ENCODE measurements at places on chromosomes 6 and 20. TPM values are rescaled to one million over a fixed set of nuclear protein-coding genes. Genes with fewer than 3 reads are reported as not detected.

DNA sequence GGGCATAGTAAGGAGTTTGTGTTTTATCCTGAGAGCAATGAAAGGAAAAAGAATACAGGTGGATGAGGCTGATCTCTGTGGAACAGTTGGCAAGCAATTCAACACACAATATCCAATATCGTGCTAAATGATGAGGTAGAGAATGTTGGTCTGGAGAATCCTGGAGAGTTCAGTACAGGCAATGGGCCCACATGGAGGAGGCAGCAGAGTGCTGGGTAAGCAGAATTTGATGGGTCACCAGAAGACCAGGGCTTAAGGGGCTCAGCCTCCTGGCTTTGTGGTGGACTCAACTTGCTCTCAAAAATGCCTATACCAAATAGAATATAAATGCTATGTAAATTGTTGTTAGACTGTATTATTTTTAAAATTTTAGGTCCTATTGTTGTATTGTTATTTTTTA lies 271.5 kb upstream of the JARID2 start:
- no peak overlapping the region for H3K4me3 ChIP-seq
- H3K27me3 ChIP-seq, result no peaks in the 10 kb centered on the region
- no peaks in the 10 kb centered on the region for H3K36me3 ChIP-seq
- H3K27ac ChIP-seq, result no peak overlapping the region
- no peak for DNase-seq
- no peaks in the 10 kb centered on the region for H3K4me1 ChIP-seq

DNA sequence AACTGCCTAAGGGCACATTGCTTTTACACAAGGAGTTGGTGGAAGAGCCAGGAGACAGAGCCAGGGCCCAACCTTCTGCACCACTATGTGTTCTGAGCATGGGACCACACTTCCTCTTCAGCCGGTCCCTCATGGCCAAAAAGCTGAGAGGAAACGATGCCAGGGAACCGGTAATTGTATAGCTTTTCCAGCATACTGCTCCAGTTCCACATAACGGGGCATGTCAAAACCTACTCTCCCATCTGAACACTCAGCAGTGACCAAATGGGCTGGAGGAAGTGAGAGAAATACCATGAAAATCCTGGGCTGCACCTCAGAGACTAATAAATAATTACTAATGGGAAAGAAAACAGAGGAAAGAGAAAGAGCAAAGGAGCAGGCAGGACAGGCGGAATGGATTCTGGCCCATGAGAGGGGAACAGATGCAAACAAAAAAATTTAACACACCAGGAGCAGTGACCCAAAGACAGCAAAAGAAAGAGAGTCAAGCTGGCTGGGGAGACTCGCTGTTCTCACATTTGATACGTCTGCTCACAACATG lies 52.0 kb upstream of the BMP2 start:
- no peak for DNase-seq
- no peak overlapping the region for H3K27ac ChIP-seq
- H3K4me1 ChIP-seq, result peaks cover 5% of the 10 kb centered on the region
- no peaks in the 10 kb centered on the region for H3K27me3 ChIP-seq

- no peak overlapping the region for H3K27ac ChIP-seq
- no peak for DNase-seq
- no peaks in the 10 kb centered on the region for H3K36me3 ChIP-seq
- peaks cover 24% of the 10 kb centered on the region for H3K4me1 ChIP-seq
- H3K4me3 ChIP-seq, result no peak overlapping the region
Measured at GRCh38 chr6:56311061-56311460, 63.7 kb upstream of the COL21A1 start.

Gene BACH2
- 6.3 TPM for total RNA-seq

Gene CARMIL1
- total RNA-seq, result 30.4 TPM

- H3K27ac ChIP-seq, result no peak overlapping the region
- H3K4me1 ChIP-seq, result no peaks in the 10 kb centered on the region
- no peak overlapping the region for H3K4me3 ChIP-seq
- DNase-seq, result no peak
- H3K27me3 ChIP-seq, result no peaks in the 10 kb centered on the region
Measured at GRCh38 chr6:156729248-156729647, 47.9 kb upstream of the ARID1B start.

GRCh38 chr6:5996714-5997419 lies 9.9 kb downstream of the NRN1 start:
- peak overlapping the region; percentile 59 for H3K4me3 ChIP-seq
- H3K36me3 ChIP-seq, result no peaks in the 10 kb centered on the region
- peaks cover 96% of the 10 kb centered on the region for H3K27me3 ChIP-seq
- peaks cover 34% of the 10 kb centered on the region for H3K4me1 ChIP-seq

DNA sequence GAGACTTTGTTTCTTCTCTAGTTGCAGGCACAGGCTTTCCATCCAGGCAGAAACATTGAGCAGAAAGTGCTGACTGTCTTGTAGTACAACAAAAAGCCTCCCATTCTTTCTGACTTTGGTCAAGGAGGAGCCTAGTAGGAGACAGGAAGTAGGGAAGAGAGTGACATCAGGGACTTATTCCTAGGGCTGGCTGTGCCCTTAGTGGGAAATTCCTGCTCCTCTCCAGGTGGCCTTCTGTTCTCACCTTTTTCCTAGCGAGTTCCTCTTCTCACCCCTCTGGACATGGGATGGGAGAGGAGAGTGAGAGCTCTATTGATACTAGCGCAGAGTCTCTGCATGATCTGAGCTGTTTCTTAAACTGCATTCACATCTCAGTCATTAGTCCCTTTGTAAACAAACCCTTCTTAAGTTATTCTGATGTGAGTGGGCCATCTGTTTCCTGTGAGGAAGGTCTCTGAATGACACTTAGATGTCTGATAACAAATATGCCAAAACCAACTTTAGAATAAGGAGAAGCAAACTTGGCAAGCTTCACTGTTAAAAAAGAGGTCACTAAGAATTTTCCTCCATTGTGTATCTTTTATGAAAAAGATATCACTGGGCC lies 455.0 kb downstream of the GJA1 start:
- H3K27ac ChIP-seq, result no peak overlapping the region
- no peak for DNase-seq
- H3K4me3 ChIP-seq, result no peak overlapping the region

Gene NRSN1
- not detected for total RNA-seq

Gene ZKSCAN4
- total RNA-seq, result 6.2 TPM

Gene CPXM1
- 10.2 TPM for total RNA-seq

DNA sequence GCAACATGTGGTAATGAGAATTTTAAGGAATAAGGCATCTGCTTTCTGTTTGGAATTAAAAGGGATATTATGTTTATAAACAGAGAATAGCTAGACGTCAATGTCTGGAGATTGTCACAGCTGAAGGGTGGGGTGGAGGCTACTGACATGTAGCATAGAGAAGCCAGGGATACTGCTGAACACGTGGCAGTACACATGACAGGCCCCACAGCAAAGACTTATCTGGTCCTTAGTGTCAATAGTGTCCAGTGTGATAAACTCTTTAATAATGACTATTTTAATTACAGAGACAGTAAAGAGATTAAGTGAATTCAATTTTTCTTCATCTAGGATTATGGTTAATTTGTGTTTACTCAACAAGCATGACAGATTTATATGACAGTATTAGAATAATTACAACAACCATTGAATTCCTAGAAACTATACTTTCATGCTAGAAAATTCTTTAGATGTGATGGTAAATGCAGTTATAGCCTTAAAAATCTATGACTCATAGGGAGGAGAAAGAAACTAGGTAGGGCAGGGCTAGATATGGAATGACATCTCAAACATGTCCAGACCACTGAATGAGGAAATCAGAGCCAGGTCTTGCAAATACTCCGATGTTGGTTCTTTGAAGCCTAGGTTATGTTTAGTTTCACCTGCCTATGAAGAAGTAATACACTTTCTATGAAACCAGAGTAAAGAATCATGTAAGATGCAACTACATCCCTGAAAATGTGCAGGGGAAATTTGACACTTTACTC lies 399.5 kb downstream of the PHF3 start:
- no peak overlapping the region for H3K27ac ChIP-seq
- DNase-seq, result no peak
- H3K27me3 ChIP-seq, result no peaks in the 10 kb centered on the region
- no peaks in the 10 kb centered on the region for H3K36me3 ChIP-seq

Gene ALDH8A1
- total RNA-seq, result 0.86 TPM

Gene EYA2
- 3.5 TPM for total RNA-seq

- H3K27me3 ChIP-seq, result no peaks in the 10 kb centered on the region
- H3K4me1 ChIP-seq, result no peaks in the 10 kb centered on the region
- H3K27ac ChIP-seq, result no peak overlapping the region
- no peak for DNase-seq
- no peaks in the 10 kb centered on the region for H3K36me3 ChIP-seq
Measured at GRCh38 chr6:24273096-24273870, 84.6 kb downstream of the DCDC2 start.

Gene KHDC1
- total RNA-seq, result 1.7 TPM

DNA sequence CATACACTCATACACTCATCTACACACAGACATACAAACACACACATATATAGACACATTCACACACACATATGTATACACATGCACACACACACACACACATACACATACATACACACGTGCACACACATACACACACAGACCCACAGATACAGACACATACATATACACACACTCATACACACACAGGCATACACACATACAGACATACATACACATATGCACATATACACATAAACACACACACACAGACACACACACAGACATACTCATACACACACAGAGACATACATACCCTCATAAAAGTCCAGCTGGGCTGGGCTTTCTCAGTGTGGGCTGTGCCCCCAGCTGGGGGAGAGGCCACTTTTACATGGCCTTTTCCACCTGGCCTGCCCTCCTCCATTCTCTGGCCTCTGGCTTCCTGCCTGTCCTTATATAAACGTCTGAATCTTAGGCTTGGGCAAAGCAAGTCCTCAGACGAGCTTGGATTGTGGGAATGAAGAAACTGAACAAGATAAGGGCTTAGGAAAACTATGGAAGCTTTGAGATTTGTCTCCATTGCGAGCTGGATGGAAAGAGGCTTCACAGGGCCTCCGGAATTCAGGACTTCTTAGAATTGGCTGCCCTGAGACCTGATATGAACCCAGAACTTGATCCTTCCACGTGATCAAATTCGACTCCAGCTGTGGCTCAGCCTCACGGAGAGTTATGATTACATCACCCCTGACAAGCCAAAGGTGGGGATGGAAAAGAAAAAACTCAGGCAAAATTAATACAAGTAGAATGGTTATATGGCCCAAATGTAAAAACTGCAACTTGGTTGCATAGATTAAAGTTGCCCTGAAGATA lies 22.5 kb upstream of the CST3 start:
- H3K4me1 ChIP-seq, result peaks cover 16% of the 10 kb centered on the region
- H3K4me3 ChIP-seq, result no peak overlapping the region
- DNase-seq, result no peak
- H3K36me3 ChIP-seq, result no peaks in the 10 kb centered on the region
- peak overlapping the region; percentile 24 for H3K27ac ChIP-seq

DNA sequence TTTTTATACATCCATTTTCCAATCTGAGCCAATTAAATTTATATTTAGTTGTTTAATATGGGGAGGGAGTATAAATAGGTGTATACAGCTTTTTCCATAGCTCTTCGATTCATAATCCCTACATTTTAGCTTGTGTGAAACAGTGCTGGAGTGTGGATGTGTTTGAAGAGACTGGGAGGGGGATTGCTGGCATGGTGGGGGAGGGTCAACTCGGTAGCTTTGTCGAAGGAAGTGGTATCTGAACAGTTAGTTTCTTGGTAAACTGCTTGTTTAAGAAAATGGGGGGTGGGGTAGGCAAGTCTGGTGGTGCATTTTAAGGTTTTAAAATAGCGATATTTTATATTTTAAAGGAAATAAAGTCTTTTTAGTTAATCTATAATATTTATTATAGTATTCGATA lies 1.4 kb upstream of the LIN28B start:
- DNase-seq, result no peak
- H3K36me3 ChIP-seq, result no peaks in the 10 kb centered on the region
- no peaks in the 10 kb centered on the region for H3K4me1 ChIP-seq
- peaks cover 96% of the 10 kb centered on the region for H3K27me3 ChIP-seq

Gene MOG
- total RNA-seq, result not detected

DNA sequence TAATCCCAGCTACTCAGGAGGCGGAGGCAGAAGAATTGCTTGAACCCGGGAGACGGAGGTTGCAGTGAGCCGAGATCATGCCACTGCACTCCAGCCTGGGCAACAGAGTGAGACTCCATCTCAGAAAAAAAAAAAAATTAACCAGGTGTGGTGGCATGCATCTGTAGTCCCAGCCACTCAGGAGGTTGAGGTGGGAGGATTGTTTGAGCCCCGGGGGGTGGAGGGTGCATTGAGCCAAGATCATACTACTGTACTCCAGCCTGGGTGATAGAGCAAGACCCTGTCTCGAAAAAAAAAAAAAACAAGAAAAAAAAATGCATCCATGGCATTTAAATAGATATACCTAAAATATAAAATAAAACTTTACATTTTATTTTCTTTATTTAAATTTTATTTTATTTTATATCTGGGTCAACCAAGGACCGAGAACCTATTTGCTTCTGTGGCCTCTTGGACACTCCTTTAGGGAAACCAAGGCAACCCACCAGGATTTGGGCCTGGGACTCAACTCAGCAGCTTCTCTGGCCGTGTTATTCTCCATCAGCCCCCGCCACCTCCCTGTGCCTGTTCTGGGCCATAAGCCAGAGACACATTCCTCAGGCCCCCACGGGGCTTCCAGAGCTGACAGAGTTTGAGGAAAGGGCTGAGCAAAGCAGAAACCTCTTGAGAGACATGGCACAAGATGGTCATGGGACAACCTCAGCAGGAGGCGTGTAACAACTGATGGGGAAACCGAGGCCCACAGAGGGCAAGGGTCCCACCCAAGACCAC lies 6.2 kb downstream of the SNTA1 start:
- no peaks in the 10 kb centered on the region for H3K36me3 ChIP-seq
- DNase-seq, result no peak
- no peak overlapping the region for H3K27ac ChIP-seq
- no peaks in the 10 kb centered on the region for H3K4me1 ChIP-seq
- no peak overlapping the region for H3K4me3 ChIP-seq

DNA sequence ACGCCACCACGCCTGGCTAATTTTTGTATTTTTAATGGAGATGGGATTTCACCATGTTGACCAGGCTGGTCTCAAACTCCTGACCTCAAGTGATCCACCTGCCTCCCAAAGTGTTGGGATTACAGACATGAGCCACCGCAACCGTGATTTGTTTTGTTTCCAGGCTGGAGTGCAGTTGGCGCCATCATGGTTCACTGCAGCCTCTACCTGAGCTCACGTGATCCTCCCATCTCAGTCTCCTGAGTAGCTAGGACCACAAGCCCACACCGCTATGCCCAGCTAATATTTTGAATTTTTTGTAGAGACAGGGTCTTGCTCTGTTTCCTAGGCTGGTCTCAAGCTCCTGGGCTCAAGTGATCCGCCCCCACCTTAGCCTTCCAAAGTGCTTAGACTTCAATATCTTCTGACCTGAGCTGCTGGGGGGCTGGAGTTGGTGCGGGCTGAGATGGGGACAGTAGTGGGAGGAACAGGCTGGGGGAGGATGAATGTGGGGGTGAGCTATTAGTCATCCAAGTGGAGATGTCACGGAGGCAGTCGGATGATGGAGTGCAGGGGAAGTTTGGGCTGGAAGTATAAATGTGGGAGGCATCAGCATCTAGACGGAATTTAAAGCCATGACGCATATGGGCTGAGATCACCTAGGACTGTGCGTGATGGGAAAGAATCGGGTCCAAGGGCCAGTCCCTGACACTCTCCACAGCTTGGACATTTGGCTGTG lies 23.1 kb upstream of the ZMYND8 start:
- no peaks in the 10 kb centered on the region for H3K27me3 ChIP-seq
- no peak for DNase-seq
- no peaks in the 10 kb centered on the region for H3K36me3 ChIP-seq
- no peak overlapping the region for H3K4me3 ChIP-seq

GRCh38 chr20:57657535-57658446 lies 37.6 kb upstream of the ZBP1 start:
- no peak overlapping the region for H3K27ac ChIP-seq
- peak; percentile 65 for DNase-seq
- H3K36me3 ChIP-seq, result peaks cover 31% of the 10 kb centered on the region
- no peaks in the 10 kb centered on the region for H3K27me3 ChIP-seq
- H3K4me1 ChIP-seq, result peaks cover 8% of the 10 kb centered on the region
- no peak overlapping the region for H3K4me3 ChIP-seq

- H3K36me3 ChIP-seq, result peaks cover 35% of the 10 kb centered on the region
- H3K27ac ChIP-seq, result no peak overlapping the region
Measured at GRCh38 chr20:43537921-43538877, 20.6 kb upstream of the SGK2 start.
